ENCODE measurements at places on chromosomes 12 and 14.

DNA sequence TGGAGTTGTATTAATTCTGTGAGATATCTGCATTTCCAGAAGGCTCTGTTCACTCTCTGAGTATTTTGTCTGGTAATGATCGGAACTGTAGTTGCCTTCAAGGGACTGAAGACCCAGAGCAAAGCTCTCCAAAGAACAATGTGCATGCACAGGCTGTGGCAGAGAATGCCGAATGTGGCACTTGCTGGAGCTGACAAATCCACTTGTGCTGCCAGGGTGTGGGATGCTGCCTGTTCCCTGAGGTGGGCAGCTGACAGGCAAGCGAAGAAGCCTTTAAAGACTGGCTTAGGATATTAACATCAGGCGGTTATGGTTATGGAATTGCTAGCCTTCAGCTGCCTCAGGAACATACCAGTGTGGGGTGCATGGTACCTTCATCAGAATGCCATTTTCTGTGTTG, 419.9 kb upstream of the ATP2B1 start:
- peak; percentile 17 for DNase-seq

DNA sequence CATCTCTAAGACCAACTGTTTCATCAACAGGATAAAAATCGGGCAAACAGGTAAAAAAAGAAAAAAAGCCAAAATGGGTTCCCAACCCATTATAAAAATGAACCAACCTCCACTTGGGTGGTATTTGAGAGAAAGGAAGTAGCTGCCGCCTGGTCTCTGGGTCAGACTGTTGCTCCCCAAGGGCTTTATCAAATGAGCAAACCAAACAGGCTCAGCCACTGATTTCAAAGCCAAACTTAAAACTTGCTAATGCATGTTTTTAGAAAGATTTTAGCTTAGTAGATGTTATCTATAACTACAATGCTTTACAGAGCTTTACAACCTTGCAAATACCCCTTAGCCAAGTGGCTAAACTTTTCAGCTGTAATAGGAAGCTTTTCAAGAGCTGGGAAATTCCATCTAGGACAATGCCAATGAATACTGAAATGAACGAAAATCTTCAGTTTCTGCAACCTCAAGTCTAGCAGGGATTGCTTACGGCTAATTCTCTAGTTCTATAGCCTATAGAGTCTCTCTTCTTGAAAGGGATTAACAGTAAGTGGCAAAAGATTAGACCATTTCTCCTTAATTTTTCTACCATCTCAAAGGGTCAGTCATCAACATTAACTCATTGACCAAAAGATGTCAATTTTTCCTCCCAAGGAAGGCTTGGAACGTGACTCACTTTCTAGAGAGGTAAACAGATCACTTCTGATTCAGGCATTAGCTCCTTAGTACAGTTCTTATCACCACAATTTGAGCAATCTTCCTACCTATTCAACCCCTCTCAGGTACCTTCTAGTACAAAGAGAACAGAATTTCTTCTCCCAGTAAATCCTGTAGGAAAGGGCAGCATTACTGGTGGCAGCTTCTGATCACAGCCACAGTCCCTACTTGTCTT, 4.2 kb downstream of the PPM1H start:
- no peak for DNase-seq

DNA sequence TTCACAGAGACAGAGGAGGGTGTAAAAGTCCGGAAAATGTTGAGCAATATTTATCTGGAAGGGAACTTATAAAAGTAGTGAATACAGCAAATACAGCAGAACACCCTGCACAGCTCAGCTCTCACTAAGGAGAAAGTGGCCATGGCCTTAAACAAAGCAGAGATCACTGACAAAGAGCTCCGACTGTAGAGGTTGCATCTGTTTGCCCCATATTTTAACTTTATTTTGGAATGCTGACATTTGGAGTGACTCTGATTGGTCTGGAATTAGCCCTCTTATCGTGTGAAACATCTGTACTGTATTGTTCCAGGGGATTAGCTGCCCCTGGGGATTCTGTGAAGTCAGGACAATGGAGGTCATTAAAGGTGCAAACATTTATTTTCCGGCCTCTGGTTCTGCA, 1275.7 kb upstream of the FLRT2 start:
- no peak for DNase-seq

DNA sequence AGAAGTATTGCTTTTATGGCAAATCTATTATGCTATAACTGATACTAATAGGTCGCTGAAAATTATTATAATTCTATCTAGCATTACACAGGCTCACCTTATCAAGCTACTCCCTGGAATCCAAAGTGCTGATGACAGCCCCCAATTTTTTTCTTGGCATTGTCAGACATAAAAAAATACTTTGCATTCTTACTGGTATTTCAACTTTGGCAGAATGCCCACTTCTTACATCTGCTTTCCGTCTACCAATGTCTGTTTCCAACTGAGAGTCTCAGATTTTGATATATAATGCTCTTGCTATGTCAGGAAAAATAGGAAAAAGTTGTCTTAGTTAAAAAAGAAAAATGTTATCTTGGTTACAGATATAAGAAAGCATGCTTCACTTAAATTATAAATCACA, 615.4 kb downstream of the C12orf50 start:
- no peak for DNase-seq

- no peak for DNase-seq
Measured at GRCh38 chr14:53954551-53955228, 1.9 kb downstream of the BMP4 start.

DNA sequence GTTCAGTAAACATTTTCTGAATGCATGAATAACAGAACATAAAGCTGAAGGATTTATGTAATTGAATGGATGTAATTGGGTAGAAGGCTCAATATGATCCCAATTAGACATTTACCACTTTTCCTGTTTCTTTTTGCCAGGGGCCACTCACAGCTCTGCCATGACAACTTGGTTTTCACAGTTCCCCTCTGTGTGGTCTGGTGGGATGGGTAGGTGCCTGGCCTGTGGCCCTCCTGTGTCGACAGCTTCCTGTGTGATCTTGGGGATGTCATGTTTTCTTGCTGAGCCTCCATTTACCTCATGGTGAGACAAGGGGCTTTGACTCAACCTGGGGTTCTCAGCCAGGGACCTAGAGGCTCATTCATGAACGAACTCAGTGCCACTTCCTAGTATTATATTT, 12.6 kb upstream of the SERPINA10 start:
- no peak for DNase-seq

DNA sequence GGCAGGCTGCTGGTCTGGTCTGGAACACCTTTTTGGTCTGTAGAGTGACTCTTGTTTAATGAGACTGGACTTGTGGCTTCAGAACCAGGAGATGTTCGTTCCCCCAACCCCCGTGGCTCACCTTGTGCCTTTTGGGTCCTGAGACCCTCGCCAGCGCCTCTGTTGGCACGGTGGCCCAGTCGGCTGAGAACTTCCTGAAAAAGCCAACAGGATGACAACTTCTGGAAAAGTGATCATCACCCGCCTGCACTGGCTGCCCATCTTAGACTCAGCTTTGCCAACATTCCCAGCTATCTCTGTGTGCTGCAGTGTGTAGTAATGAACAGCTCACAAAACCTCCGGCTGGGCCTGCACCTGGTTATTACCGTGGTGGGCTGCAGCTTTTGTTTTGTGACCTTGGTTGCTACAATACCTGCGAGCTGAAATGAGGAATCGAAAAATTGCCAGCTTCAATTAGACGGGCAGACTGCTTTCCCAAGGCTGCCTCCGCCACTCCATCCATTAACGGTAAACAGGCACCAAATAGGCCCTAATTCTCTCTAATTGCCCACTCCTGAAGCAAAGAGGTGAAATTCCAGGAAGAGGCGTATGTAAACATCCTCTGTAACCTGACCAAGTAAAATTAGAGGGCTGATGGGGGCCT, 16.0 kb downstream of the MEG3 start:
- no peak for DNase-seq

DNA sequence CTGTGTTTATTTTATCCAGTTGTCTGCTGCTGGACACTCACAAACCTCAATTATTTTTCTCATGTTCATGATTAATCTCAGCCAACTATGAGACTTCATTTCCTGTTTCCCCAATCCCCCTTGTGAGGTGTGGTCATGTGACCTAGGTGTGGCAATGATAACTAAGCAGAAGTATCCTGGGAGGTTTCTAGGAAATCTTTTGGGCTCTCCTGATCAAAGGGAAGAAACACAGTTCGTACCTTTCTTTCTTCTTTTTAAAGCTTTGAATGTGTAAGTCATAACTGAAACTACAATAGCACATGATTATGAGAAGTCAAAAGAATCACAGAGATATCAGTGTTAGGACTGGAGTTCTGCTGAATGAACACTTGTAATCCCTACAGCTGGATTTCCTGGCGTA, 34.4 kb upstream of the MANSC4 start:
- DNase-seq: no peak

- no peak for DNase-seq
Measured at GRCh38 chr14:60622210-60622916, 26.9 kb downstream of the SIX1 start.

DNA sequence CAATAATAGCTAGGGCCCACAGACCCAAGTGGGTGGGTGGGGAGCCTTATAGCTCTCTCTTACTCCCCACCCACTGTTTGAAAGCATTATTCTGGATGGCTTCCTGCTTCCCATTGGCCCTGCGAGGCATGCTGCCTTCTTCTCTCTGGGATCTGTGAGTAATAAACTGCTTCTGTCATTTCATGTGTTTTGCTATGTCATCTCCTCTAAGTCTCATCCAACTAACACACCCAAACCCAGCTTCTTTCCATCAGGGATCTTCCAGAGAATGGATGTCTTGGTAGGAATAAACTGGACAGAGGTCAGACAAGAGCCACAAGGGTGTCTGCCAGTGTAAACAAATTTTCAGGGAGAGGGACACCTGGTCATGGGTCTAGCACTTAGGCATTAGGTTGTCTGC, 66.4 kb upstream of the BDKRB2 start:
- no peak for DNase-seq

DNA sequence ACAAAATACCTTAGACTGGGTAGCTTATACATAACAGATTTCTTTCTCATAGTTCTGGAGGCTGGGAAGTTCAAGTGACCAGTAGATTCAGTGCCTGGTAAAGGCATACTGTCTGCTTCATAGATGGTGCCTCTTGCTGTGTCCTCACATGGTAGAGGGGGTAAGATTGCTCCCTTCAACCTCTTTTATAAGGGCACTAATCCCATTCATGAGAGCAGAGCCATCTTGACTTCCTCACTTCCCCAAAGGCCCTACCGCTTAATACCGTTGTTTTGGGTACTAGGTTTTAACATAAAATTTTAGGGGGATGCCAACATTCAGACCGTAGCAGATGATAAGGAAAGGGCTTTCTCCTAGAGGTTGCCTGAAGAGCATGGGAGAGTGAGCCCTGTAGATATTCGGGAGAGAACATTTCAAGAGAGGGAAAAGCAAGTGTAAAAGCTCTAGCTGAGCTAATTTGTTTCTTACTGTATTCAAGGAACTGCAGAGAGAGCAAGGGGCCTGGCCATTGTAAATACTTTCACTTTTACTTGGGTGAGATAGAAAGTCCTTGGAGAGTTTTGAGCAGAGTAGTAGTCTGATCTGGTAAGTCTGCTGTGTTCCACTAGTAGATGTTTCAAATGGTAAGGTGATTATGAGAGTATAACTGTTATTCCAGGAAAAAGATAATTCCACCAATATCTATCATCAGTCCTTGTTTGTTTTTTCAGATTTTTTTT, 27.3 kb downstream of the FRS2 start:
- no peak for DNase-seq

DNA sequence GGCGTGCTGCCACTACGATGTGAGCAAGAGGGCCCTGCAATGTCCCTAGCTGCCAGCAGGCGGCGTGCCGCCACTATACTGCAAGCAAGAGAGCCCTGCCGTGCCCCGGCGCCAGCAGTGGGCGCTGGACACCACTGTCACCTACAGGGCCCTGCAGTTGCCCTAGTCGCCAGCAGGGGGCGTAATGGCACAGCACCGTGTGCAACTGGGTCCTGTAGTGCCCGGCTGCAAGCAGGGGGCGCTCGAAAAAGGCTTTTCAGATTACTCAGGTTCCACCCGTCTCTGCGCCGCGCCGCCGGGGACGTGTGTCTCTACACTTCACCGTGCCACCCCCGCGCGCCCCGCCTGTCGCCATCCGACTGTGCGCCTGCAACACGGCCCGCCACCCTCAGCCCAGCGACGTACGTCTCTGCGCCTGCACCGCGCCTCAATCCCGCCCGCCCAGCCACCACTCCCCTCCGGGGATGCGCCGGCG, 1356.9 kb downstream of the TMEM121 start:
- no peak for DNase-seq

DNA sequence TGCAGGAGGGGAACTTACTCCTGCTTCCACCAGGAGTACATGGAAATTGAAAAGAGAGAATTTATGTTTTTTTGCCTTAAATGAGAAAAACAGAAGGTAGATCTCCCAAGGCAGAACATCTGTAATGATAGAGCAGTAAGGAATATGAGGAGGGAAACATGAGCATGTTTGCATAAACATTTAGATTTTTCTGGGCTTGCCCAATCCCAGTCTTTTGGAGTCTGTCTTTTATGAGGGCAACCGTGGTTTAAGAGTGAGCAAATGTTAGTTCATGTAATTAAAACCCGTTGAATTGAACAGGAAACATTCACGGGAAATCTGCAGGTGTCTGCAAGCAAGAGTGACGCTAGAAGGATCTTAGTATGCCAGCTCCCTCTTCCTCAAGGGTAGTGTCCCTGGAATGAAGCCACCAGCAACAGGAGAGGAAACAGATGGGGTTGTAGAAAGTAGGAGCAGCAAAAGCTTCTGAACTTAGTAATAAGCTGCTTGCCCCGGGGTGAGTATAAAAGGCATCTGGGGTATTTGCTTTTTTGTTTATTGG, 79.3 kb downstream of the ARF6 start:
- no peak for DNase-seq

DNA sequence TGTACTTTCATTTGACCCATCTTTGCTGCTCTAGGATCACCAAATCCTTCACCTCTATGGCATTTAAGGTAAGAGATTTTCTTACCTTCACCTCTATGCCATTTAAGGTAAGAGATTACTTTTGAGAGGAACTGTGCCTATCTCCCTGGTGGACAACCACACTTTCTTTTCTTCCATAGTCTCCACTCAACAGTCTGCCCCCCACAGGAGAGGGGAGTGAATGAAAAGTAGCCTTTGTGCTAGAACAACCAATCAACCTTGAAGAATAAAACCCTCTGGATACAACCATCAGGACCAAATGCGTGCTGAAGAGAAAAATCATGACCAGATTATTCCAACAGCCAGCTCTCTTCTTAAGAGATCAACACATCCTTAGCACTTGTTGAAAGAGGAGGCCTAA, 258.6 kb upstream of the TMPO start:
- no peak for DNase-seq

- no peak for DNase-seq
Measured at GRCh38 chr14:92625213-92625612, 111.6 kb downstream of the RIN3 start.

- no peak for DNase-seq
Measured at GRCh38 chr14:89325299-89325883, 91.6 kb downstream of the FOXN3 start.

DNA sequence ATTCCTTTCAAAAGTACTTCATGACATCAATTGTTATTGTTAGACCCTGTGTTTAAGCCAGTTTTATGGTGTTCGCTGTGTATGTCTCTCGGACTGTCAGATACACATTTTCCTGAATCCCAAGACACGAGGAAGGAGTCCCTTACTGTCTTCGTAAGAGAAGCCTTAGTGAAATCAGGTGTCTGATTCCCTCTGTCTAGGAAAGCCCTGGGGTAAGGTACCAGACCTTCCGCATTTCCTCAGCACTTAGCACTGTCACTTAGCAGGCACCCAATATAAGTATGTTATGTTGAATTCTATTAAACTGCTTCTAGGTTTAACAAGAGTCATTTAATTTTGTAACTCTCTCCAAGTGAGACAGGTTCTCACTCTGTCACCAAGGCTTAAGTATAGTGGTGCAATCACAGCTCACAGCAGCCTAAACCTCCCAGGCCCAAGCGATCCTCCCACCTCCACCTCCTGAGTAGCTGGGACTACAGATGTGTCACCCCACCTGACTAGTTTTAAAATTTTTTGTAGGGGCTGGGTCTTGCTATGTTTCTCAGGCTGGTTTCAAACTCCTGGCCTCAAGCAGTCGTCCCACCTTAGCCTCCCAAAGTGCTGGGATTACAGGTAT, 111.0 kb downstream of the BBS10 start:
- no peak for DNase-seq

Measured in caudate nucleus (tissue), 63 donors.